ENCODE measurements at places on chromosomes 16 and 17.

DNA sequence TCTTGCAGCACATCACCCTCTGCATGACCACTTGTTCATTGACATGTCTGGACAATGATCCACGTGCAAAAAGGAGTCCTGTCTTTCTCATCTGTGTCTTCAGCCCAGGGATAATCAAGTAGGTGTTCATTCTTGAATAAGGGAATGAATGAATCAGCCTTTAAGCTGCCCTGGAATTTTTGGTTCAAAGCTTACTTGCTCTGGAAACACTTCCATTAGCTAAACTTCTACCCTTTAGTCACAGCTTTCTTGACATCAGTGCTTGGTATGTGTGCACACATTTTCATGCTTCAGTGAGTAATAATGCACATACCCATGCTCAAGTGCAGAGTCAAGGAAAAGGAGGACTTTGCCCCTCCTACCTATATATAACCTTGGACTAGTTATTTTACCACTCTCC, 103.0 kb upstream of the CDH13 start:
- DNase-seq: no peak

DNA sequence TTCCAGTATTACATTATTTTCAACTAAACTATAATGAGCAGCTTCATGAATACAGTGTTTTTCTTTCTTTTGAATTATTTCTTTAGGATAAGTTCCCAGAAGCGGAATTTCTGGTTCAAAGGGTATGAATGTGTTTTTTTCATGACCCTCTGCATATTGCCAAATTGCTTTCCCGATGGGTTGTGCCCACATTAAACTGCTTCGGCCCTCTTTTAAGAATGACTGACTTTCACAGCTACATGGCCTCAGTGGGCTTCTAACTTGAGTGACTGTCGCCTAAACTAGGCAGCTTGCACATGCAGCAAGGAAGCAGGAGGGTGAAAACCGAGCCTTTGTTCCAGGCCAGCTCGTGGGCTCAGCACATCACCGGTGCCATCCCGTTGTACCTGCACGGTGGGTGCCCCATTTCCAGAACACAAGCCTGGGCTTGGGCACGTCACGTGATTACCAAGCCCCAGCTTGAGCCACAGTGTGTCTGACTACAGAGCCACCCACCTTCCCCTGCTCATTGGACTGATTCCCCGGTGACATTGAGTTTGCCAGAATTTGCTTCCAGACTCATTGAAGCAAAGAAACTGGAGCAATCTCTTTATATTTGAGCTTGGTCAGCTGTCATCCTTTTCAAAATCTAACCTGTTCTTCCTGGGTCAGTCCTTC, 112.8 kb downstream of the CLEC16A start:
- no peak for DNase-seq

- DNase-seq: no peak
Measured at GRCh38 chr17:67534941-67535340, 157.9 kb downstream of the PITPNC1 start.

DNA sequence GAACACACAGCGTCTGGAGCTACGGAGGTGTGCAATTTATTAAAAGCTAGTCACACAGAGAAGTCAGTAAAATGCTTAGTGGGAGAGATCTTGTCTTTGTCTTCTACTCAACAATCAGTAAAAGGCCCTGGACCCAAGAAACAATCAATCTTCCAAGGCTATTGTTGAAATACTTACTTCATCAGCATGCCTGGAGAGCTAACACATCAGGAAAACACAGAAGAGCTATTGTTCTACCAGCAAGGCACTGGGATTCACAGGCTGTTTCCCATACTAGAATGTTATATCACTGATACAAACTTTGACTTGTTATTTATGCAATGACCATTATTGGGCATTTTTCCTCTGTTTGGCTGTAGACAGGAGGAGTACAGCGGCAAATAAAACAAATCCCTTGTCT, 247.8 kb upstream of the ERCC4 start:
- no peak for DNase-seq

DNA sequence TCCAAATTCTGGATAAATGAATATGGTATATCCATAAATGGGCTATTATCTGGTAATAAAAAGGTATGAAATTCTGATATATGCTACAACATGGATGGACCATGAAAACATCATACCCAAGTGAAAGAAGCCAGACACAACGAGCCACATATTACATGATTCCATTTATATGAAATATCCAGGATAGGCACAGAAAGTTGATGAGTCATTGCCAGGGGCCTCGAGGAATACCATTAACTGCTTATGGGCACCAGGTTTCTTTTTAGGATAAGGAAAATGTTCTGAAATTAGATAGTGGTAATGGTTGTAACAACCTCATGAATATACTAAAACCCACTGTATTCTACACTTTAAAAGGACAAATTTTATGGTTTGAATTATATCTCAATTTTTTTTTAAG, 123.2 kb downstream of the PITPNC1 start:
- DNase-seq: no peak

DNA sequence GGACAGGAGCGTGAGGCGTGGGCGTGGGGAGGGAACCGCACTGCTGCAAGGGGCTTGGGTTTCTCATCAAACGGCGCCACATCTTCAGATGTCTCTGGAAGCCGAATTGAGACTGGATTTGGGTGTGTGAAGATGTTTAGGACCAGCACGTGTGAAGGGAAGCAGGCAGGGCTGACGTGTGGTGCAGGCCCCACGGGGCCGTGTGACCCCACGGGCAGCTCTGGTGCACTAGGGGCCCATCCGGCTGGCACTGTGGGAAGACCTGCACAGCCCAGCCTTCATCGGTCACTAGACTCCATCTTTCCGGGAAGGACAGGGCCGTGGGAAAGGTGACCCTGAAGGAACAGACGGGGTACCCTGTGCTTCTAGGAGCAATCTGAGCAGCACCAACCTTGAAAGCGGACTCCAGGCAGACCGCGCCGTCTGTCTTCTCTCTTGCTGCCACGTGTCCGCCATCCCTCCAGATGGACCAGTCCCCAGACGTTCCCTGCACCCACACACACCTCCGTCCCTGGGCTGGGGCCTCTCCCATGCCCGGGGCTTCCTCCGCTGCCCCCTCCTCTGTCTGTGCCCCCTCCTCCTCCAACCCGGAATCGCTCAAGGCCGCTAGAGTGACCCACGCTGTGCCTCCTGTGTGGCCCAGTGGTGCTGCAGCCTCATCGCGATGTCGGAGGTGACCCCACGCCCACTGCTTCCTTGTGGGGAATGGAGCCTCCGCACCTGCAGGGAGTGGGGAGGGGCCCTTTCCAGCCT, 23.4 kb upstream of the CBFA2T3 start:
- no peak for DNase-seq

- DNase-seq: no peak
Measured at GRCh38 chr16:30380803-30381208, 1.6 kb downstream of the SEPTIN1 start.

GRCh38 chr16:88108762-88109161, 157.5 kb downstream of the BANP start:
- DNase-seq: peak; percentile 61

DNA sequence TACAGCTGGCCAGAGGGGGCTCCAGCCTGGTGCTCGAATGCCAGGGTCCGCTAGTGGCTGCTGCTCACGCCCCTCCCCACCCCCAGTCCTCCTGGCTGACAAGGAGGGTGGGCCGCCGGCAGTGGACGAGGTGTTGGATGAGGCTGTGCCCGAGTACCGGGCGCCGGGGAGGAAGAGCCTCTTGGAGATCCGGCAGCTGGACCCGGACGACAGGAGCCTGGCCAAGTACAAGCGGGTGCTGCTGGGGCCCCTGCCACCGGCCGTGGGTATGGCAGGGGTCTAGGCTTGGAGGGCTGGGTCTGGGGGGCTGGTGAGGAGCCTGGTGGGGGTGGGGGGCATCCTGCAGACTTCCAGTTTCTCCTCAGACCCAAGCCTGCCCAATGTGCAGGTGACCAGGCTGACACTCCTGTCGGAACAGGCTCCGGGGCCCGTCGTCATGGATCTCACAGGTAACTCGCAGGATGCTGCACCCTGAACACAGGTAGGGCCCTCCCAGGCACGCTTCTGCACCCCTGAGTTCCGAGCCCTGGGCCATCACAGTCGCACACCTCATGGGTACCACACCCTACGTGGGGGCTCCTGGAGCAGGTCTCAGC, 1.2 kb upstream of the PDIA2 start:
- DNase-seq: no peak

- no peak for DNase-seq
Measured at GRCh38 chr16:760545-761343, at the start of gene MSLN. TSS of gene MSLN (plus strand) at chr16:760734. CDS start at chr16:762681, 1,947 bp downstream.

- no peak for DNase-seq
Measured at GRCh38 chr17:71636644-71637043, 484.2 kb upstream of the SOX9 start.

DNA sequence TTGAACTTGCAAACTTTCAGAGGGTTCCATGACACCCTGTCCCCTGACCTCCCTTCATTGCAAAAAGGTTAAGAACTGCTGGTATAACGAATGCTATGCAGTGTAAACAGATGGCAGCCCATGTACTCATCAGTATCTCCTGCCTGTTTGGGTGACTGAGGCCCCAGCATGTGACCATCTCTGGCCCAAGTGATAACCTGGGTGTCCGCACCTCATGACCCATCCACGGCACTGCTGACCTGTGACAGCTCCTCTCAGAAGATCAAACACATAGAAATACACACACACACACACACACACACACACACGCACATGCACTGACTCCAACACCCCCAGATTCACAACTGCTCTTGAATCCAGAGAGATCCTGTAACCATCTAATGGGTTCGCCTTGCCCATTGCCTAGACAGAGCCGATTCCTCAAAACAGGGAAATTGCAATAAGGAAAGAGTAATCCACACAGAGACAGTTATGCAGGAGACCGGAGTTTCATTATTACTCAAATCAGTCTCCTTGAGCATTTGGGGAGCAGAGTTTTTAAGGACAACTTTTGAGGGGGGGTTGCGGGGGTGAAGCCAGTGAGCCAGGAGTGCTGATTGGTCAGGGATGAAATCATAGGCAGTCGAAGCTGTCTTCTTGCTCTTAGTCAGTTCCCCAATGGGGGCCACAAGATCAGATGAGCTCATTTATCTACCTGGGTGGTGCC, 11.3 kb upstream of the PHOSPHO1 start:
- no peak for DNase-seq

DNA sequence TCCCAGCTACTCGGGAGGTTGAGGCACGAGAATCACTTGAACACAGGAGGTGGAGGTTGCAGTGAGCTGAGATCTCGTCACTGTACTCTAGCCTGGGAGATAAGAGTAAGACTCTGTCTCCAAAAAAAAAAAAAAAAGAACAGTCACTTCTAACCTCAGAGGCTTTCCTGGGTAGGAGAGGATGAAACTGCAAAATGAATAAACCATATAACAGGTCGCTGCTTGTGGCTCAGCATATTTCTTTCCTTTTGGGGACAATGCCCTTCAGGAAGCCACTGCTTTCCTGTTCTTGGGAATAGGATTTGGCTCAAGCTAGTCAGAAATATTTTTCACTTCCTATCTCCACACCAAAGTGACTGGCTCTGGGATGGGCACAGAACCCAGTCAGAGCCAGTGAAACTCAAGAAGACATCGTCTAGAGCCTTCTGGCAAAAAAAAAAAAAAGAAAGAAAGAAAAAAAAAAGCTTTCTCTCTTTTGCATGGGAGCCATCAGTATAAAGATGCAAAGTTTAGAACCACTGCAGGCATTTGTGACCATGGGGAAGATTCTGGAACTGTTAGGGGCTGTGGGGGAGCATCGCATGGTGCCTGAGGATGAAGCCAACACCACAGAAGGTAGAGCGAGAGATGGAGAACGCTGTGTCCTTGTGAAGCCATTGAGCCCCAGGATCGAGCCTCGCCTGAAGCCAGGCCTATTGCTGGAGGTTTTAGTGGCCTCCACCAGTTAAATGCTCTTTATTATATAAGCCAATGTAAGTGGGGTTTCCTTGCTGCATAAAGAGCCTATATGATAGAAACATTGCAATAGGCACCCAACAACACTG, 71.8 kb upstream of the MRTFB start:
- no peak for DNase-seq

DNA sequence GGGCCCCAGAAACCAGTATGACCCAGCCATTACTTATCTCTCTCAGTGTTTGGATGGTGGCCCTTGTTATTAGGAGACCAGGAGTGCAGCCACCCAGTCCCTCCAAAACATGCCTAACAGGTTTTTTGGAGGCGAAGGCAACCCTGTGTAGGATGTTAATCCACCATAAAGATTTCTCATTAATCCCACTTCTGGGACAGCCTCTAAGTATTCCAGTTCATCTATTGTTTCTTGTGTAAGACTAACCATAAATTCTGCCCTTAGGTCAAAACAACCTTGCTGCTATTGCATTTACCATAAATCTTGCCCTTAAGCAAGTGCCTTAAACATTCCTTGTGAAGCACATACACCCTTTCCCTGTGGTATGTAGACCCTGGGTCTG, 21.5 kb upstream of the OR1F1 start:
- no peak for DNase-seq

GRCh38 chr17:73359352-73359751, 47.6 kb upstream of the CDC42EP4 start:
- no peak for DNase-seq

GRCh38 chr17:45745601-45746494, 38.3 kb upstream of the CRHR1 start:
- DNase-seq: no peak

DNA sequence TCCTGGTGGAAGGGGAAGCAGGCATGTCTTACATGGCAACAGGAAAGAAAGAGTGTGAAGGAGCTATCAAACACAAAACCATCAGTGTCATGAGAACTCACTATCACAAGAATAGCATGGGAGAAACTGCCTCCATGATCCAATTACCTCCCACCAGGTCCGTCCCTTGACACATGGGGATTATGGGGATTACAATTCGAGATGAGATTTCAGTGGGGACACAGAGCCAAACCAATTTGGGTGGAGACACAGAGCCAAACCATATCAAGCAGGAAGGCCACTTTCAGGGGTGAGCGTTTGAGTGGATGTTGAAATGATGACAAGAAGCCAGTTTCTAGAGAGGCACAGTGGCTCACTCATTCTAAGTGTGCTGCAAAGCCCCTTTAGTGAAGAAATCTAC, 143.8 kb downstream of the CPPED1 start:
- no peak for DNase-seq

- no peak for DNase-seq
Measured at GRCh38 chr17:58375811-58376210, 23.8 kb upstream of the SUPT4H1 start.

GRCh38 chr17:75394332-75394918, 11.1 kb downstream of the GRB2 start:
- DNase-seq: no peak

GRCh38 chr17:61384692-61385576, 14.7 kb upstream of the TBX2 start:
- DNase-seq: no peak

GRCh38 chr17:82781894-82782274, 30.0 kb downstream of the TBCD start:
- peak; percentile 79 for DNase-seq

DNA sequence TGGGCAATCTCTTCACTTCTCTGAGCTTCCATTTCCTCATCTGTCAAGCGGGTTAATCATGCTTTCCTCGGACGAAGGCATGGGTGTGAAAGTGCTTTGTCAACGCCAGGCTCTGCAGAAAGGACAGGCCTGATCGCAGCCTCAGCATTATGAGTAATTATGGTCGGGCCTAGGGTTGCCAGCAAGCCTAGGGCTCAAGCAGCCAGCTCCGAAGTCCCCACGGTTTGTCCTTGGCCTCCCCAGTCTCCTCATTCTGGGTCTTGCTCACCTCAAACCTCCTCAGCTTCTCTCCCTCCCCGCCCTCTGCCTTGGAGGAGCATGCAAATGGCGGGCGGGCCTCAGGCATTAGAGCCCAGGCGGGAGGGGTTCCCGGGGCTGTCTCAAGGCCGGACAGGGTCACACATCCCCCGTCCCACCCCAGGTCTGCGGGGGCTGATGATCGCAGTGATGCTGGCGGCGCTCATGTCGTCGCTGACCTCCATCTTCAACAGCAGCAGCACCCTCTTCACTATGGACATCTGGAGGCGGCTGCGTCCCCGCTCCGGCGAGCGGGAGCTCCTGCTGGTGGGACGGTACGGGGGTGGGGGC, 10.2 kb upstream of the FAM83G start:
- DNase-seq: no peak

GRCh38 chr17:66437476-66438026, 135.1 kb downstream of the PRKCA start:
- no peak for DNase-seq

Measured in posterior cingulate gyrus (tissue), 11 donors.